ENCODE measurements at places on chromosomes 2 and 18.

GRCh38 chr2:171957061-171957460 is 34.8 kb downstream of the HAT1 start:
- DNase-seq, result no peak

DNA sequence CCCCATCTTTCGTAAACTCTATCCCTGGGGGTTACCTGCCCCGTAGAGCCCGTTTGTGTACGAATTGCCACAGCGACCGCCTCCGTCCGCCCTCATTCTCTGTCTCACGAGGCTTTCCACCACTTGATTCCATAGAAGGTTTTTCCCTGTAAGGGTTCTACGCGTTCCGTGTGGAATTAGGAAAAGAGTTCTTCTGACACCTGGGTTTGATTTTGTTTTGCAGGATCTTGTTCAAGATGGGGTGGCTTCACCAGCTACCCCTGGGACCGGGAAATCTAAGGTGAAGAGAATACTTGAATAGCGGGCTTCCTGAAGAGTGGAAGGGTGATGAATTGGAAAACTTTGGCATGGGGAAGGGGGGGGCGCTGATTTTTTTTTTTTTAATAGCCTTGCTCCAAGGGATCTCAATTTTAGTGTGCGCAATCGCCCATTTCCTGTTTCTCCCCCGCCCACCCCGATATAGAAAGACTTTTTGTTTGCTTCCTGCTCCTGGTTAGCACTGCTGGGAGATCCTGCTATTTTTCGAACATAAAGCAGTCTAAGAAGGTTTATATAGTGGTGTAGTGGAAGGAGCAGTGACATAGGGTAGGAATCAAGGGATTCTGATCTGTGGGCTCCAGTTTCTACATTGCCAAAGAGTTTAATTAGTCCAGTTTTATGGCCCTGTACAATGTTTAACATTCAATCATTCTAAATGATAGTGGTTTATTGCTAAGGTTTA is 564 bp downstream of the GCC2 start:
- DNase-seq, result peak; percentile 49

DNA sequence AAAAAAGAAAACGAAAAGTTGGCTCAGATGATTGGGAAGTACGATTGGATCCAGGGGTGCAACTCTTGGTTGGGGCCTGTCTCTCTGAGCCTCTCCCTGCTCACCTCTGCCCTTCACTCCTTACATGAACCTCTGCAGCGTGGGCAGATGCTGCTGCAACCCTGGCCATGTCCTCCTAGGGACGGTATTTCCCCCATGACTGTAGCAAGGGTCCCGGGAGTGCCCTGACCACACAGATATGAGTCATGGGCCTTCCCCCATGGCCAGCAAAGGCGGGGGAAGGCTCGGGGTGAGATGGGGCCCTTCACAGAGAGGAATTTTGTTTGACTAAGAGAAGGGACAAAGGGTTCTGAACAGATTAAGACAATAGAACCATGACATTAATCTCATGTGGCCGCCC is 129.0 kb downstream of the NCK2 start:
- peak; percentile 72 for DNase-seq

GRCh38 chr2:216392018-216392562 is 19.8 kb upstream of the MARCHF4 start:
- no peak for DNase-seq

- no peak for DNase-seq
Measured at GRCh38 chr2:22694856-22695255, 690.1 kb upstream of the KLHL29 start.

- no peak for DNase-seq
Measured at GRCh38 chr2:183868707-183869106, 729.6 kb upstream of the ZNF804A start.

DNA sequence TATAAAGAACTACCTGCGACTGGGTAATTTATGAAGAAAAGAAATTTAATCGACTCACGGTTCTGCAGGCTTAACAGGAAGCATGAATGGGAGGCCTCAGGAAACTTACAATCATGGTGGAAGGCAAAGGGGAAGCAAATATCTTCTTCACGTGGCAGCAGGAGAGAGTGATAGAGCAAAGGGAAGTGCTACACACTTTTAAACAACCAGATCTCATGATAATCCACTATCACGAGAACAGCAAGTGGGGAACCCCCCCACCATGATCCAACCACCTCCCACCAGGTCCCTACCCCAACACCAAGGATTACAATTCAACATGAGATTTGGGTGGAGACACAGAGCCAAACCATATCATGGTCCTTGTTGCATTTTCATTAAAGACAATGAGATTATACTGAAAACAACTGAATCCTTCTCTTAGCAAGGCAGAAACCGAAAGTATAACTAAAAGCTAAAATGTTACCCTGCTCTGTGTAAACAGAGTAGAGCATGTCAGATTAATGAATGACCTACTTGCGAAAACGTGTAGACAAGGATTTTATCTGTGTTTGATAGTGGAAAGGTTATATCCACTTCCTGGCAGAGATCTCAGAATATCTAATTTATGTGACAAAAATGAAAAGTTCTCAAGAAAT is 60.1 kb upstream of the RBBP8 start:
- no peak for DNase-seq

- no peak for DNase-seq
Measured at GRCh38 chr18:7307526-7307925, 76.6 kb downstream of the LRRC30 start.

- no peak for DNase-seq
Measured at GRCh38 chr2:52703004-52703403, 1064.6 kb upstream of the CHAC2 start.

- no peak for DNase-seq
Measured at GRCh38 chr18:77267969-77268368, 18.3 kb downstream of the GALR1 start.

DNA sequence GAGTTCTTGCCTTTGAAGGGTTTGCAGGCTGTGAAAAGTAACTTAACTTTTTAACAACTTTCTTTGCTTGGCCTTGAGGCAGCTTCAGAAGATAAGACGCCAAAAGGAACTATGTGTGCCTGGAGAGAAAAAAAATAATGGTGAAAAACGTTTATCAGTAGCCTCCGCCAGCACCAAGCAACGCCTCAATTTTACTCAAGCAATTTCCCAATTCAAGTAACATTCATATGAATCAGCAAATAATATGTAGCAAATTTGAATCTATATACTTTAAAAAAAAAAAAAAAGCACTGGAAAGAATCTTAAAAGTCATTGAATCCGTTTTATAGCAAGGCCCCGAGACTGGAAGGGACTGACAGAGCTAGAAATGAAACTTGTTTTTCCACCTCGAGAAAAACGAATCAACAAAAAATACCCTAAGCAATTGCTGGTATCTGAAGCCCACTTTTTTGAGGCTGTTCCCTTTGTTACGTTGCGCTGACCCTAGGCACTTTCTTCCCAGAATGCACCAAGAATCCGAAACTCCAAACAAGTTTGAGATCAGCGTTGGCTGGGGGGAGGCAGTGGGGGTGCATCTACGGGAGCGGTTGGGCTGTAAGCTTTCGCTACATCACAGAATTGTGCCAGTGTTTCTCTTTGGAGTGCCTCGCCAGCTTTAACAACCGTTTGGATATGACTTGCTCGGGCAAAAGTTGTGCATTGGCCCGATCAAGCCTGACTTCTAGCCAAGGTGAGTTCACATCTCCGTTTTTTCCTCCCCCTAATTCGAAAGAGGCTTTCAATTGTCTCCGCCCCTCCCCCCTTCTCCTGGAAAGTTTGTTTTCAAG is 2.7 kb upstream of the TGIF1 start:
- peak; percentile 36 for DNase-seq
